ENCODE measurements at places on chromosomes 6 and 20.

DNA sequence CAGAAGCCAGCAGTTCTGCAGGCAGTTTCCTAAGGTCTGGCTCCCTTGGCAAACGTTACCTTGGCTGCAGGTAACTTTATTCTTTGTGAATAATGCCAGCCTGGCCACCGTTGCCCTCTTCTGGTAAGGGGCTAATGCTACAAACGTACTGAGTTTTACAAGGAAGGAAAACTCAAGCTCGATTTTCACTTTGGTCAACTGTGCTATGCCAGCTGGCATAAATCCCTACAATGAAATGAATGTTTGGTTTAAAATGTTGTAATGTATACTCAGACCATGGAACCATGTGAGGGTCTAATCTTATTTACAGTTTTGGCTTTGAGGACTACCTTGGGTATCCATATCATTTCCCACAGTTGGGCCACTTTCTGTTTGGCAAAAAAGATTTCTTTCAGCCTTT, 101.4 kb downstream of the SLX4IP start:
- DNase-seq: no peak
- H3K4me3 ChIP-seq: no peak overlapping the region
- H3K4me1 ChIP-seq: peaks cover 34% of the 10 kb centered on the region
- H3K36me3 ChIP-seq: no peaks in the 10 kb centered on the region
- peak overlapping the region; percentile 34 for H3K27ac ChIP-seq

DNA sequence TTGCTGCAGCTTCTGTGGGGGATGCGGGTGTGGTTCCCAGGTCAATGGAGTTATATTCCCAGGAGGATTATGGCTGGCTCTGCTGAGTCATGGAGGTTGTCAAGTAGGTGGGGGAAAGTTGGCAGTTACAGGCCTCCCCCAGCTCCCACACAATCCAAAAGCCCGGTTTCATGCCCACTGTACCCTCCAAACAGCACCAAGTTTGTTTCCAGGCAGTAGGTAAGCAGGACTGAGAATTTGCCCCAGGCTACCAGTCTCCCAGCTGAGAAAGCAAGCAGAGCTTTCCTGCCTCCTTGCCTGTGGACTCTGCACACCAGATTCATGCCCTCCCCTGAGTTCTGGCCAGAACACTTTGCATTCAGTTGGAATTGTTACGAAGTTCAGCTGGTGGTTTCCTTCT, 578.2 kb downstream of the MEI4 start:
- no peaks in the 10 kb centered on the region for H3K36me3 ChIP-seq
- H3K27me3 ChIP-seq: no peaks in the 10 kb centered on the region
- no peaks in the 10 kb centered on the region for H3K4me1 ChIP-seq
- no peak for DNase-seq

DNA sequence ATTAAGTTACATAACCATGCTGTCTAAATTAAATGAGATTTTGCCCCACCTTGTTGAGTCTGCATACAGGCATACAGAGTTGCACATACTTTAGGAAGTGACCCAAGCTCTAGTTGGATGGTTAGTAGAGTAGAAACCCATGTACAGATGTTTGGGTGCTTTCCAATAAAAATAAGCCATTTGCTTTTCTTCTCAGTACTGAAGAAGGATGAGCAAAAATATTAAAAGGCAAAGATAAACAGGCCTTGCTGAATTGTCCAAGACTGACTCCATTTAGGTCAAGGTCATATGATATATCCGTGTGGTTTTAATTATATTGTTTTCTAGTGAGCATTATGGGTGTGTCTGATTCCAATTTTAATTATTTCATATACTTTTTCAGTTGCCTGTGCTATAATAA, 589.4 kb downstream of the RFPL4B start:
- peaks cover 19% of the 10 kb centered on the region for H3K4me1 ChIP-seq
- peak; percentile 41 for DNase-seq
- H3K27ac ChIP-seq: no peak overlapping the region

DNA sequence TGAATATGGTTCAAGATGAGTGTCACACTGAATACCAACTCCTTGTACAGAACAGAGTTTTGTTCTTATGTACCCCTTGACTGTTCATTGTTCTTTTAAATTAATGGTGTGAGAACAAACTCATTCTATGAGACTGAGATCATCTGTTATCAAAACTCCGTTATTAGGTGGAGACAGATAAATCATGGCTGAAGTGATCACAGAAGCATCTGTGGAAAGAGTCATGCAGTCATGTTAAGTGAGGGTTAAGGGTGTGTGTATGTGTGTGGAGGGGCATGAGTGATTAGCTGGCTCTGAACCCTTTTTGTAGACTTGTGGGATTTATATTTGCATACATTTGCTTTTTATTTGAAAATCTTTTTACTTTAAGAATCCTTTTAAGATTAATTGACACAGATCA, 24.7 kb downstream of the ADGRG6 start:
- no peaks in the 10 kb centered on the region for H3K4me1 ChIP-seq
- no peak for DNase-seq
- peaks cover 2% of the 10 kb centered on the region for H3K27me3 ChIP-seq
- no peak overlapping the region for H3K27ac ChIP-seq

DNA sequence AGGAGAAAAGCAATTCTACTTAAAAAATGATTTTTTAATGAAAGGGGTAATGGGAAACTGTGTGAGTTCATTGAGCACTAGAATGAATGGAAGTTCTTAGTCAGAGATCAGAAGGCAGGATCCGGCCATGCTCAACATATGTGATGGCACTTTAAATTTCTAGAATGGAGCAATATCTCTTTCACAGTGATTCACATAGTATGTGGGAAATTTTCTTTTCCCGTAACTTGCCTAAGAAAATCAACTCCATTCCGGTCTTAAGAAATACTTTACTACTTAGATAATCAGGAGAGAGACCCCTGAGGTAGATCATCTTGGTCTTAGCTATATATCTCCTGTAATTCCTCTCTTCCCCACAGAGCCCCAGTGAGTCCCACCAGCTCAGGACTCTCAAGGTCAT, 131.8 kb downstream of the SCML4 start:
- H3K27ac ChIP-seq: peak overlapping the region; percentile 98
- no peaks in the 10 kb centered on the region for H3K36me3 ChIP-seq
- no peaks in the 10 kb centered on the region for H3K27me3 ChIP-seq
- no peak for DNase-seq
- no peak overlapping the region for H3K4me3 ChIP-seq

DNA sequence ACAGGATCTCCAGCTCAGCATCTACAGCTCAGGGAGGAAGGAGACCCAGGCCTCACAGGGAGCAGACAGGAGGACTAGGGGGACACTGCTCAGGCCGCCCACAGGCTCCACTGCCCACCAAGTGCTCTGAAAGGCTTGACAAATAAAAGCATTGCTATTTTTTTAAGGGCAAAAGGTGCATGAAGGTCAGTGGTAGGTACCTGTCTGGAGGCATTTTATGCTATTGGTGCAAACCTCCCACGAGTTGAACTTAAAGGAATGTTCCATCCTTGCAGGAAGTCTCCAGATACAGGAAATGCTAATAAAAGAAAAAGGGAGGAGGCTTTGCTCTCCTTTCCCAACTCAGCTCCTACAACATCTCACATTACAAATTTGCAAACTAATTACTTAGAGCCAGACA, 228.1 kb downstream of the FOXC1 start:
- no peaks in the 10 kb centered on the region for H3K36me3 ChIP-seq
- peaks cover 16% of the 10 kb centered on the region for H3K4me1 ChIP-seq
- DNase-seq: no peak
- H3K4me3 ChIP-seq: no peak overlapping the region

DNA sequence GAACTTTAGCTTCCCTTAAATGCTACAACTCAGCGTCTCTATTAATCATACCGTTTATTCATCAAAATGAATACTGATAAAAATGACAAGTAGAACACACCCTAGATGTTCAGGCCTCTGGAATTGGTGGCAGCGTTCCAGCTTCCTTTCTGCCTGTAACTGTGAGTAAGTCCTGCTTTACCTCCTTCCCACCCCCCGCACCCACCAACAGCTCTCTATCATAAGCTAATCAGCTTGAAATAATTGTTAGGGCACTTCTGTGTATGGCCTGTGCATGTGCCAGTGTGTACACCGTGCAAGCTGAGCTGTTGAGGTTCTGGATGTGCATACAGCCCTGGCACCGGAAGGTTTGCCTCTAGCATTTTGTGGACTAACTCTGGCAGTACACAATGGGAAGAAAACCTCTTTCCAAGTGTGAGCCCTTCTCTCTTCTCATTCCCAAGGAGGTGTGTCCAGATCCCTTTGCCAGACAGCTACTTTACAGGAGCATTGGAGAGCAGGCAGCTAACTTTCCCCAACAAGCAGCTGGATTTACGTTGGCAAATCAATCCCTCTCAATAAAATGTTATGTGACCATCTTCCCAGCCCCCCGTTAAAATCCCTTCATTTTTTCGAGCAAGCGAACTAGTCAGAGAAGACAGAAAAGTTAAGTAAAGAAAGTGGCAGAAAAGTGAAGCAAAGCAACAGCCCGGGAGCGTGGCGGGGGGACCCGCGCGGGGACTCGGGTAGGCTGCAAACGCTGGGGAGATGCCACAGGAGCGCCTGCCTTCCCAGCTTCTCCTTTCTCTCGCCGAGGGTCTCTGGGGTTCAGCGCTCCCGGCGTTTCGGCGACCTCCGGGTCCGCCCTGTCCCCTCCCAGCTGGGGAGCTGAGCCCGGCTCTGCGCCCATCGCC, 803 bp upstream of the ADGRG6 start:
- peak; percentile 72 for DNase-seq
- H3K4me3 ChIP-seq: peak overlapping the region; percentile 72
- H3K4me1 ChIP-seq: peaks cover 19% of the 10 kb centered on the region
- H3K36me3 ChIP-seq: no peaks in the 10 kb centered on the region
- H3K27me3 ChIP-seq: peaks cover 4% of the 10 kb centered on the region

GRCh38 chr6:170500955-170501590, 52.0 kb downstream of the PSMB1 start:
- H3K27ac ChIP-seq: no peak overlapping the region
- H3K36me3 ChIP-seq: no peaks in the 10 kb centered on the region
- H3K4me1 ChIP-seq: no peaks in the 10 kb centered on the region
- H3K27me3 ChIP-seq: no peaks in the 10 kb centered on the region

- H3K27ac ChIP-seq: no peak overlapping the region
- H3K4me1 ChIP-seq: peaks cover 26% of the 10 kb centered on the region
- no peaks in the 10 kb centered on the region for H3K36me3 ChIP-seq
- no peak overlapping the region for H3K4me3 ChIP-seq
- H3K27me3 ChIP-seq: no peaks in the 10 kb centered on the region
Measured at GRCh38 chr6:74942130-74942529, 263.7 kb downstream of the COL12A1 start.

GRCh38 chr6:54935739-54936138, 89.2 kb downstream of the FAM83B start:
- no peaks in the 10 kb centered on the region for H3K4me1 ChIP-seq
- no peak overlapping the region for H3K27ac ChIP-seq
- H3K36me3 ChIP-seq: no peaks in the 10 kb centered on the region

DNA sequence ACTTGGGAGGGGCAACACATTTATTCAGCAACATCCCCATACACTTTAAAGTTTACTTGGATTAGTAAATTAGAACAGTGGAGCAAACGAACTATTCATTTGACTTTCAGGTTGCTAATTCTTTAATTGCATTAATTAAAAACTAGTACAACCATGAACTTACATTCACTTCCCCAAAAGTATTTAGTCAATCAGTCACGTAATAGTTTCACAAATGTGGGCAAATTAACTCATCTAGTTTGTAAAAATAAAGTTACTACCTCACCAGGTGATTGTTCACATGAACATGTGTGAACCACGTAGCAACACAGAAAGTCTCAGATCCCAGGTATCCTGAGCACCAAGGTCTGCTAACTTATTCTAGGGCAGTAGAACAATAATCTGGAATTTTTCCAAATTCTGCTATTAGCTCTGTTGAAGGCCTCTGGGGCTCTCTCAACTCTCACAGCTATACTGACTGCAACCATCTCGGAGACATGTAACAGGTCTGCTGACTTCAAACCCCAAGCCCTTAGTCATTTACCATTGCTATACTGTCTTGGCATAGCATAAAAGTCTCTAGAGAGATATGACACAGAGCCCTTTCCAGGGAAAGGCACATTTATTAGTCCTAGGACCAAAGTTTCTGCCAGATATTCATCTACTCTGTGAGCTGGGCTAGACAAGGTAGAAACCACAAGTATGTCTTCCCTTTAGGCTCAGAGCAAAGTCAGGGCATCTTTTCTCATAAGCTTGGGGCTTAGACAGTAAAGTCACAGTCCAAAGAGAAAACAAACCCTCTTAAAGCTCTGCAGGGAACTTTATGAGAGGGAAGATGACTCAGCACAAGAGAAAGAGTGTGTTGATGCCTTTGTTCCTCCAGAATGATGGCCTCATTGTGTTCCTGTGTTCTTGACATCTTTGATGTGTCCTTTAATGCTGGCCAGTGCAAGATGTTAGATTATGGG, 50.9 kb upstream of the CCDC28A start:
- peaks cover 13% of the 10 kb centered on the region for H3K4me1 ChIP-seq
- no peaks in the 10 kb centered on the region for H3K36me3 ChIP-seq
- DNase-seq: peak; percentile 76
- H3K4me3 ChIP-seq: no peak overlapping the region

GRCh38 chr6:110514818-110515217, 38.4 kb upstream of the SLC22A16 start:
- no peaks in the 10 kb centered on the region for H3K36me3 ChIP-seq
- H3K27ac ChIP-seq: no peak overlapping the region
- H3K4me3 ChIP-seq: no peak overlapping the region
- H3K27me3 ChIP-seq: peaks cover 7% of the 10 kb centered on the region
- peaks cover 7% of the 10 kb centered on the region for H3K4me1 ChIP-seq
- DNase-seq: no peak

GRCh38 chr6:41247882-41248705, 19.9 kb downstream of the TREML4 start:
- no peaks in the 10 kb centered on the region for H3K27me3 ChIP-seq
- no peak overlapping the region for H3K4me3 ChIP-seq
- no peak overlapping the region for H3K27ac ChIP-seq
- no peaks in the 10 kb centered on the region for H3K4me1 ChIP-seq
- no peaks in the 10 kb centered on the region for H3K36me3 ChIP-seq

DNA sequence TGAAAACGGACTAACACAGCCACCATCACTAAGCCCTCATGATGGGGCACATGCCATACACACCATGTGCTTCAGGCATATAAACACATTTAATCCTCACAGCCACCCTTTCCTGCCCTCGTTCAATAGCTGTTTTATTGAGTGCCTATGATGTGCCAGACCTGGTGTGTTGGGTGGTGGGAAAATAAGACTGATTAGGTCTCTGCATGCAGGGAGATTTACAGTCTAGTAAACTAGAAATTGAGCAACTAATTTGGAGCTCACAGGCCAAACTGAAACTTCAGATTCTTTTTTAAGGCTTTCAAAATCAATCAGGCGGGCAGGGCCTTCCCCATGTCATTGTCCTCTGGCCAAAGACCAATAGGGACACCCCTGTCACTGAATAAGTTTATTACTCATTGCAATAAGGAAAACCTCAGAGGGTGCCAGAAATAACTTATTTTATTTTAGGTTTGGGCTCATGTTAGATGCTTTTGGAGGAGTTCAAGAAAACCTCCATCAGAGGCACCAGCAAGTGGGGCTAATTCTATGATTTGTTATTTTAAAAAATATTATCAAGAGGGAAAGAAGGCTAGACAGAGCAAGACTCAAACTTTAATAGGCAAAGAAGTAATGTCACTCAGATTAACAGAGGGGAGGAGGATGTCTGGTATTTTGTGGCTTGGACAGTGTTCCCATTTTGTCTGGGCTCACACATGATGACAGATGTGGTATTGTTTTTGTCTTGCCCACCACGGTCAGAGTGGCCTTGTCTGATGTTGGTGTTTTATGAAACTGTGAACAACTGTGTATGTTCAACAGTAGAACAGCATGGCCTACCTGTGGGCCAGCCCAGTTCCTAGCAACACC, 12.0 kb downstream of the ZFP64 start:
- H3K27me3 ChIP-seq: no peaks in the 10 kb centered on the region
- peaks cover 5% of the 10 kb centered on the region for H3K36me3 ChIP-seq
- no peak overlapping the region for H3K27ac ChIP-seq
- H3K4me3 ChIP-seq: no peak overlapping the region
- no peaks in the 10 kb centered on the region for H3K4me1 ChIP-seq

All from osteoblast (primary cell).